ENCODE measurements at places on chromosomes 6 and 20.

DNA sequence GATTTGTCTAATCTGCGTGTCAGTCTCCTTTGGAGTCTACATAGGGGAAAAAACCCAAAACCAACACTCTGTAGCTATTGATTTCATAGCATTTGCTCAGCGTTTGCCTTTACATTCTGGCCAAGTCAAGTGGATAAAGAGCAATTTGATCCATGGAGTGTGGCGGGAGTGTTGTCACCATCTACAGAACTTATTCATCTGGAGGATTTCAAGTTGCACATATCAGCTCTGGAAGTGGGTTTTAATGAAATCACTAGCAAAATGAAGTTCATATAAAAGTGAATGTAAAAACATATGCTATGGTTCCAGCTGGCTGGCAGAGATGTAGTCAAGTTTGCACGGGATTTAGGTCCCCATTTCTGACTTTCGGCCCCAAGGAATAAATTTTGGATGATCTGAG is 219.7 kb upstream of the SUPT3H start:
- DNase-seq = no peak

DNA sequence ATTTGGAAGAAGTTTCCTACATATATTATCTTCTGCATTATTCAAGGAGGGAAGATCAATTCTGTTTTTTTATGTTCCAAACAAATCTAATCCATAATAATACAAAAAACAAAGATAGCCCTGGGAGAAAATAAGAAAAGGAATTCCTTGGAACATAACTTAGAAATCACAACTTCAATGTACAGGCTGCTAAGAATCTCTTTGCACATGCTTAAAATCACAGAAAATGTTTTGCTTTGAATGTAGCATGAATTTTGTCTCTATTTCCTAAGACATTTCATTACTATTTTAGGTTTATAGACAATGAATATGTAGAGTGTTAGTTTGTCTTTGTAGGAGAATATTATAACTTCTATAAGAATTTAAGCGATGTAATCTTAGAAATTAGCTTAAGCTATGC is 700.1 kb downstream of the RNF144B start:
- DNase-seq = no peak

GRCh38 chr20:54680872-54681619 is 205.7 kb downstream of the DOK5 start:
- peak; percentile 39 for DNase-seq

DNA sequence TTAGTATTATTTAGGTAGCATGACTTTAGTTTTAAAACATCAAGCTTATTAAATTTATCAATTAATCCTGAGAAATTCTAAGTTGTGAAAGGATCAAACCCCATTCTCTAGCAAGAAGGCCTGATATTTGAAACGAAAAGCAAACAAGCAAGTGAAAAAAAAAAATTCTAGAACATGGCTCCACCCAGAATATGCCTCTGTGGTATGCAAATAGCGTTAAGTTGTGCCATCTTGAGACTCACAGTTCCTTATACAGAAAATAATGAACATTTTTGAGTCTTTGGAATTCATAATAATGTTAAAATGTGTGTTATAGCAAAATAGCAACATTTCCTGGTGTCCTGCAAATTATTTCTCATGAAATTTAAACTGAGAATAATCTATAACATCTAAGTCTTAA is 42.0 kb downstream of the TRDN start:
- no peak for DNase-seq

DNA sequence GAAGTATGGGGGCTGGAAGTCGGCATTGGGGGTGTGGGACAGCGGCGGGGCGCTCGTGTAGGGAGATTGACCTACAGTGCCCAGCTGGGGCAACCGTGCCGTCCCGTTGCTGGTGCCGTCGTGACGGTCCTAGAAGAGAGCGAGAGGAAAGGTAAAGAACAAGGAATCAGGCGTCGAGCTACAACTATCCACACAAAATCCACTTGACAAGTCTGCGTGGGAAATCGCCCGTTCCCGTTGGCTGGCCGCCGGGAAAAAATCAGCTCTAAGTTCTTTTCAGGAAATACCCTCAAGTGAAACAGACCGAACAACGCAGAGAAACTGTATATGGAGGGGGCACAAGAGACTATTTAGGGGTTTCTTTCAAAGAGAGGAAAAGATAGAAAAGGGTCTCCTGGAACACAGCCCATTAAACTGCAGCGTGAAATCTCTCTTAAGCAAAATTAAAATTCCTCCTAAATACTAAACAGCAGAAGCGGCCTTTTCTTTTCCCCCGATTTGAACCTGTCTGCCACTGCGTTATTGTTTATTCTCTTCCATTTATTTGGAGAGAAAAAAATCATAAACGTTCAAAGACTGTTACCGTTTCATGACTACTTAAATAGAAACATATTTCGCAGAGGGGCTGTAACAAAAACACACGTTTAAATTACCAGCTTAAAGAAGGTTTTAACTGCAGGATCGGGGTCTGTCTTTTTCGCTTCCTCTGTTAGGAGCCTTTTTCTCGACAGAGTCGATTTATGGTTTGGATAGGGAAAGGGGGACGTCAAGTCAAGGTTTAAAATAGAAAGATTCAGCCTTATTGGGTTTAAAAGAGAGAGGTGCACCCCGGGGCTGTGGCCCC is 4.4 kb downstream of the TFAP2A start:
- peak; percentile 52 for DNase-seq

GRCh38 chr6:28534875-28535274 is 9.2 kb downstream of the GPX5 start:
- DNase-seq = no peak

DNA sequence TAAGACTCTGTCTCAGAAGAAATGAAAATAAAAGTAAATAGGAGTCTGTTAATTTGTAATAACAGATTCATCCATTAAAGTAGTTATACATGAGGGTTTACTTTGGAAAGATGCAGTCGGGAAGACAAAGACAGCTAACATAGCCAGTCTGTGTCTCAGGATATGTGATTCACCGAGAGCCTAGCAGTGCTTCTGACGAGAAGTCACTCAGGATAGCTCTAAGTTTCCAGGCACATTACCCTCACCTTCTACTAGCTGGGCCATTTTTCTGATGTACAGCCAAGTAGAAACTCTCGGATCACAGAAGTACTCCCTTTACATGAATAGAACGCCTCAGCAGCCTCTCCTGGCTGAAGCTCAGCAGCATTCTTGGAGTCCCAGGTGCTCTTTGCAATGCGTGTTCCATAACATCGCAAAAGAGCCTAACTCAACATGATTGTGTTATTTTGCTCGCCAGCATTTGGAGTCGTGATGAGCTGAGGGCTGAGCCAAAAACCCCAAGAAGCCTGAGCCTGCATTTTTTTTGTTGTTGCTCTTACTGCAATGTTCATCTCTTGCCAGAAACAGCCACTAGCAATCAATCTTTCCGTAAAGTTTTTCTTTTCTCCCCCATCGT is 22.4 kb upstream of the TASP1 start:
- no peak for DNase-seq

- DNase-seq = no peak
Measured at GRCh38 chr6:133436652-133437051, 195.5 kb downstream of the EYA4 start.

- DNase-seq = peak; percentile 10
Measured at GRCh38 chr6:101231606-101232235, 161.8 kb upstream of the GRIK2 start.

GRCh38 chr6:53805725-53806124 is 10.9 kb downstream of the LRRC1 start:
- DNase-seq = no peak

DNA sequence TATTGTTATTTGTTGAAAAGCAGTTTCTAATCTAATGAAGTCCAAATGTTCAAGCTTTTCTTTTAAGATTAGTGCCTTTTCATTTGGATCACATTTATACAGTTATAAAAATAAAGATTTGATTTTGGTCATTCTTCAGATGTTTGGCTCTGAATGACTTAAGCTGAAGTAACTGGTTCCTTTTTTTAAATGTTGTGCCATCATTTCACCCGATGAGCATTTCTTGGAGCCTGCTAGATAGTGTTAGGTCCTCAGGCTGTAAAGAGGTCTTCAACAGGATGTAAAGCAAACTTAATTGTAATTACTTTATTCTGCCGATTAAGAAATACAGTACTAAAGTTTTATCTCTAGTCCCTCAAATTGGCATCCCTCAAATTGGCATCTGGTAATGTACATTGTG is 41.2 kb upstream of the ASIP start:
- no peak for DNase-seq

GRCh38 chr20:53901497-53902096 is 168.8 kb downstream of the BCAS1 start:
- no peak for DNase-seq

DNA sequence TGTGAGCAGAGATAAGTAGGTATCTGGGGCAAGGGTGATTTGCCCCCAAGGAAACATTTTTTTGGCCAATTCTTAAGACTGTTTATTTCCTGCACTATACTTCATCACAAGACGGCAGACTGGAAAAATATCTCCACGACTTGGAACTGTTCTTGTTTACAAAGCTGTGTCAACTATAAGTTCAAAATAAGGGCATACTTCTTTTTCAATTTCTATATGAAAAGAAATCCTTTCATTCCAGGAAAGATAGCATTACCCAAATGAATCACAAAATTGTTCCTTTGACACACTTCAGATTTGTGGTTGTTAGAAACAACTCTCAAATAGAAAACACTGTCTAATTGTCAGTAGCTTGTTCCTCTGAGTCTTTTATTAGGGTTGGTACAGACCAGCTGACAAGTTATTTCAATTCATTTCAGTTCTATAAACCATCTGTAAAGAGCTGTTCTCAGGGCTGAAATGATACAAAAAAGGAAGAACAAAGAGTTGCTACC is 212.9 kb upstream of the PRDM1 start:
- no peak for DNase-seq

DNA sequence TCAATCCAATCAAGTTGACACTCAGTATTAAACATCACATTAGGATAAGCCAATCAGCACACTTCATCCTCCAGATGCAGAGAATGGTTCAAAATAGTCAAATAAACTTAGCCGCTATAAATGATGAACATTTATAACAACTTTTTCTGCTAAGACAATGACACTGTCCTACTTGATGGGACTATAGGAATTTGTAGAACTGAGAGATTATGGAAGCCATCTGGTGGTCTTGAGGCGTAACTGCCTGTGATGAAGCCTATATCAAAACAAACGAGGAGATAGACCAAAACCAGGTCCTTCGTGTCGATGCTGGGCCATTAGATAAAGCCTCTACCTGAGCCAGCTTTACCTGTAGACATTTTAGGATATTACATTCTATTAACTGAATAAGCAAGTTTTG is 631.1 kb downstream of the COL12A1 start:
- peak; percentile 47 for DNase-seq

DNA sequence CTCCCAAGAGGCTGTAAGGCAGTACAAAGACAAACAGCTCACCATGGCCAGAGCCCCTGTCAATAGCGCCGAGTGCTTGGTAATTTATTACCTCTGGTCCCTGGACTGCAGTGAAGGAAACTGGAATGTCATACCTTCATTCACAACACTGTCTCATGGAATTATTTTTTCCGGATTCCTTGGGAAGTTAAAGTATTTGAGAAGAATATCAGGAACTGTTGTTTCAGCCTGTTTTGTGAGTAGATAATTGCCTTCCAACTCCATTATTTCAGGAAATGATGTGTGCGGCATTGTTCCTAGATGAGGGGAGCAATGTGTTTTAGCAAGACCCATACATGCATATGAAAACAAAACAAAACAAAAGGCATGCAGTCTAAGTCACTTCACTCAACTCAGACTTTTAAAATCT is 64.0 kb downstream of the BLOC1S5 start:
- no peak for DNase-seq

GRCh38 chr6:3541006-3541585 is 84.2 kb upstream of the SLC22A23 start:
- DNase-seq = no peak

GRCh38 chr6:131823276-131823902 is 15.6 kb downstream of the ENPP1 start:
- peak; percentile 88 for DNase-seq

DNA sequence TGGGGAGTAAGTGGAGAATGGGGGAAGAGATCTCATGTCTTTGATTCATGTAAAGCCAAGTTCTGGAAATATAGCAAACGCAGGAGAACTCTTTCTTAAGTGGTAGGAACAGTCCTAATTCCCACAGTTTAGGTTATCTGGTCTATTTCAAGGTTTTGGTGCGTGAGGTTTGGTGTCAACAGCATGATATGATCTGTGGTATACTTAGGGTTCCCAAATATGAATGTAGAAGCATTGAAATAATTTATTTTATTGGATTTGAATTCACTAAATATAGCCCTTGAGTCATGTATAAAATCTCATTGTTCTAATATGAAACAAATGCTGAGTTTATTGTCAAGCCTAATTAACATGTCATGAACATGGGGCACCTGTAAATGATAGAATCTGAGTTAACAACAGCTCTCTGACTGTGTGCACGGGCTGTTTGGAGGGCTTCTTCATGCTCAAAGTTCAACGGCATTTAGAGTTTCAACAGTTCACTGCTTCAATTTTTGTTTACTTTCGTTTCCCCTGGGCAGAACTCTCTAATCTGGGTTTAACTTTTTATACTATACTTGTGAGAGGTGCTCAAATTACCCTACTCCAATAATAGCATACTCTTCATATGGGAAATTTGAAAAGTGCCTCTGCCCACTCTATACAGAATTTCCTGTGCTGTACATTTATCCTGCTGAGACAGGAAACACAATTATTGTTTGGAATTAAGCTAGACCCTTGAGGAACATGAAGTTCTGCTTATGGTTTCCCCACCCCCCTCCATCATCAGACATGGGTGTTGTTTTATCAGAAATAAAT is 236.3 kb upstream of the ZNF217 start:
- DNase-seq = peak; percentile 88

GRCh38 chr20:63135411-63135810 is 80.5 kb downstream of the YTHDF1 start:
- DNase-seq = no peak
